ENCODE measurements at places on chromosomes 4 and X.

DNA sequence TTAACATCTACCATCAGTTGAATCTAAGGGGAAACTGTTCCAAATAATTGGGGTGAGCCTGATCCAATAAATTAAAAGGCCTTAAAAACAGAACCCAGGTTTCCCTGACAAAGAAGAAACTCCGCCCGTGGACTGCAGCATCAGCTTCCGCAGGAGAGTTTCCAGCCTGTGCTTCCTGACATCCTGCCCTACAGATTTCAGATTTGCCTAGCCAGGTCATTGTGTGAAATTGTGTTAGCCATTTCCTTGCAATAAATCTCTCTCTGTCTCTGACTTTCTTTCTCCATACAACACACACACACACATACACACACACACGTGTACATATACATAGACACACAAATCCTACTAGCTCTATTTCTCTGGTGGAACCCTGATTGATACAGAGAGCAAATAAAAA lies 48.3 kb upstream of the LCORL start:
- DNase-seq = no peak

- DNase-seq = no peak
These were observed 195.0 kb upstream of the GATB start for GRCh38 chr4:151955721-151956380.

DNA sequence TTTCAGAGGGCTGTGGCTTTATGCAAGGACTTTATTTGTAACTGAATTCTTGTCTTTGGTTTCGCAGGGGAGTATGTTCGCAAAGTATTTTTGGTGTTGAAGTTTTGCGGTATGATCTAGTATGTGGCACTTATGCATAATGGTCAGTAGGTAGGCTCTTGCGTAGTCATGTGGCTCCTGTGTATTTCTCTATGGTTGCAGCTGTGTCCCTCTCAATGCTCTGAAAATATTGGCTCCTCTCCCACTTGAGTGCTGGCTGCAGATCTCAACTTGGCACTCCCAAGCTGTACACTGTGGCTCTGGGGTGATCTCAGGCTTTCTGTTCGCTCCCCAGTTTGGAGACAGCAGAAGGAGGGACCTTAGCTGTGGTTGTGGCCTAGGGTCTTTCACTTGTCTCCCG lies 24.8 kb downstream of the ARMCX5 start:
- no peak for DNase-seq

- no peak for DNase-seq
These were observed 24.7 kb downstream of the NAT8L start for GRCh38 chr4:2083826-2084160.

- no peak for DNase-seq
These were observed 671.8 kb downstream of the GALNTL6 start for GRCh38 chr4:172485007-172485406.

DNA sequence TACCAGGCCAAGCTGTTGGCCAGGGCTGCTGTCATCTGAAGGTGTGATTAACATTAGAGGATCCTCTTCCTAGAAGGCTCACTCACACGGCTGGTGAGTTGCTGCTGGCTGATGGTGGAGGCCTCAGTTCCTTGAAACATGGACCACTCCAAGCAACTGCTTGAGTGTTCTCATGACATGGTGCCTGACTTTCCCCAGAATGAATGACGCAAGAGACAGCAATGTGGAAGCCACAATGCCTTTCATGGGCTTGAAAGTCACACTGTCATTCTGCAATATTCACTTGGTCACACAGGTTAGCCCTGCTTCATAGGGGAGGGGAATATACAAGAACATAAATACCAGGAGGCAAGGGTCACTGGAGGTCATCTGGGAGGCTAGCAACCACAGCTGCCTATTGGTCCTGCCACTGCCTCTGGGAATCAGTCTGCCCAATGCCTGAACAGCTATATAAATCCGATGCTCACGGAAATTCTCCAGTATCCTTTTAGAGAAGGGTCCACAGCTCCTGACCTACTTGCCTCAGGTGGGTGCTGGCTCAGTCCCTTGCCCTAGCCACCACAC lies 97.1 kb upstream of the MAML3 start:
- no peak for DNase-seq

DNA sequence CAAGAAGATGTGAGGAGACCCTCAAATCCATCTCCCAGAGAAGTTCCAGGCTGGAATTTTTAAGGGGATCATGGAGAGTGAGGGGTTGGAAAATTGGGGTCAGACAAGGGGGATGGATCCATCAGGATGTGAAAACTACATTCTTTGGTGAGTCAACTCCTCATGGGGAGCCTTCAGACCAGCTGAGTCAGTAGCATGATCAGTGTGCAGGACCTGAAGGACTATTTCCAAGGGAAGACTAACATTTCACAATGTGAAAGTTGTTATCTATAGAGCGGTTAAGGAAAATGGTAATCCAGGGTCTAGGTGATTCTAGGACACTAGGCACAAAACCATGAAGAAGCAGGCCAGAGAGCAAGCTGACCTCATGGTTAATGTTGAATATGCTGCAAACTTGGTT lies 38.6 kb upstream of the CEP135 start:
- DNase-seq = no peak

DNA sequence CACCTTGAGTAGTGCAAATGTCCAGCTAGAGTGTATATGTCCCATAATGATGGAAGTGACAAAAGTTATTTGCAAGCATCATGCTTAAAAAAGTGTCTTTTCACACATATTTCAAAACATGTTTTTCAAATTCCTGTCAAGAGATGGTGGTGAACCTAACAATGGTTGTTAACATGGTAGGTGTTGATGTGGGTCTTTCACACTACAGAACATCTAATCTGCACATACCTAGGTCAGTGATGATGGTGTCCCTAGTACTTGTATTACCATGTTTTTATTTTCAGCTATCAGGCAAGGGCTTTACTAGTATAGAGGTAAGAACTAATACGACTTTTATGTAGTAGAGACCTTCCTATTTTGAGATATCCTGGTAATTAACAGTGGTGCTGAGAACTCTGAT lies 3.4 kb upstream of the ATXN3L start:
- DNase-seq = no peak
